ENCODE measurements at places on chromosomes 12 and 14. TPM values are rescaled to one million over a fixed set of nuclear protein-coding genes. Genes with fewer than 3 reads are reported as not detected.

SPX gene
- 2.1 TPM for total RNA-seq

SLC38A4 gene
- total RNA-seq: under 0.01 TPM

POLE gene
- total RNA-seq: 35.9 TPM

INHBC gene
- not detected for total RNA-seq

HOXC4 gene
- 2.8 TPM for total RNA-seq

CCDC196 gene
- total RNA-seq: not detected

GPX2 gene
- not detected for total RNA-seq

SERPINA10 gene
- not detected for total RNA-seq

HSPB8 gene
- 32.3 TPM for total RNA-seq

TGFB3 gene
- 1.3 TPM for total RNA-seq

All from epithelial cell of proximal tubule (primary cell).